ENCODE measurements at places on chromosomes 3 and 15. TPM values are rescaled to one million over a fixed set of nuclear protein-coding genes. Genes with fewer than 3 reads are reported as not detected.

Gene CFAP20DC
- not detected for total RNA-seq

DNA sequence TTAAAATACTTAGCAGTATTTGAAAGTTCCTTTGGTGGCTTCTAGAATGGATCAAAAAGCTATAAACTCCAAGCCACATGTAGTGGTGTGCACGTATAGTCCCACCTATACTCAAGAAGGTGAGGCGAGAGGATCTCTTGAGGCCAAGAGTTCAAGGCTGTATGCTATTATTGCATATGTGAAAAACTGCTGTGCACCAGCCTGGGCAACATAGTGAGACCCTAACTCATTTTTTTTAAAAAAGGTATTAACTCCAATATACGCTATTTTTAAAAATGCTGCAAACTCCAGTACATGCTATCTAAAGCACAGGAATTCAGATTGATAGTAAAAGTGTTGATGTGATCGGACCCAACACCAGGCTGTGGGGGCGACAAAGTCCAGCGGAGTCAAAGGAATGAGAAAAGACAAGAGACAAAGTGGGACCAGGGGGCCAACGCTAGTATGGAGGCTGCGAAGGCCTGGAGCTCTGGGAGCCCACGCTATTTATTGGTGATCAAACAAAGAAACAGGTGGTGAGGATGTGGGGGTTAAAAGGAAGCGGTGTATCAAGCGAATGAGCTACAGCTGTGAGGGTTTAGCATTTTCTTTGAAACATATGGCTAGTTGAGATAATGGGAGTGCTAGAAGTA lies 66.6 kb downstream of the ARIH1 start:
- peaks cover 10% of the 10 kb centered on the region for H3K36me3 ChIP-seq
- H3K27me3 ChIP-seq: no peaks in the 10 kb centered on the region
- no peak overlapping the region for H3K27ac ChIP-seq
- DNase-seq: no peak

GRCh38 chr3:32814361-32814760 lies 3.4 kb upstream of the TRIM71 start:
- no peaks in the 10 kb centered on the region for H3K4me1 ChIP-seq
- H3K4me3 ChIP-seq: no peak overlapping the region
- H3K36me3 ChIP-seq: no peaks in the 10 kb centered on the region
- DNase-seq: no peak

Gene CPLX3
- total RNA-seq: 10.8 TPM

GRCh38 chr3:18679238-18679637 lies 254.1 kb upstream of the SATB1 start:
- H3K36me3 ChIP-seq: no peaks in the 10 kb centered on the region
- H3K4me3 ChIP-seq: no peak overlapping the region
- no peak overlapping the region for H3K27ac ChIP-seq

GRCh38 chr3:65963787-65964677 lies 74.7 kb downstream of the MAGI1 start:
- H3K36me3 ChIP-seq: no peaks in the 10 kb centered on the region
- H3K4me1 ChIP-seq: no peaks in the 10 kb centered on the region
- no peak for DNase-seq
- no peaks in the 10 kb centered on the region for H3K27me3 ChIP-seq

GRCh38 chr3:186880406-186880805 lies 37.9 kb downstream of the ADIPOQ start:
- no peaks in the 10 kb centered on the region for H3K27me3 ChIP-seq
- H3K4me1 ChIP-seq: no peaks in the 10 kb centered on the region
- no peak overlapping the region for H3K4me3 ChIP-seq
- H3K36me3 ChIP-seq: no peaks in the 10 kb centered on the region
- H3K27ac ChIP-seq: no peak overlapping the region
- no peak for DNase-seq

Gene NRG4
- 1.1 TPM for total RNA-seq

DNA sequence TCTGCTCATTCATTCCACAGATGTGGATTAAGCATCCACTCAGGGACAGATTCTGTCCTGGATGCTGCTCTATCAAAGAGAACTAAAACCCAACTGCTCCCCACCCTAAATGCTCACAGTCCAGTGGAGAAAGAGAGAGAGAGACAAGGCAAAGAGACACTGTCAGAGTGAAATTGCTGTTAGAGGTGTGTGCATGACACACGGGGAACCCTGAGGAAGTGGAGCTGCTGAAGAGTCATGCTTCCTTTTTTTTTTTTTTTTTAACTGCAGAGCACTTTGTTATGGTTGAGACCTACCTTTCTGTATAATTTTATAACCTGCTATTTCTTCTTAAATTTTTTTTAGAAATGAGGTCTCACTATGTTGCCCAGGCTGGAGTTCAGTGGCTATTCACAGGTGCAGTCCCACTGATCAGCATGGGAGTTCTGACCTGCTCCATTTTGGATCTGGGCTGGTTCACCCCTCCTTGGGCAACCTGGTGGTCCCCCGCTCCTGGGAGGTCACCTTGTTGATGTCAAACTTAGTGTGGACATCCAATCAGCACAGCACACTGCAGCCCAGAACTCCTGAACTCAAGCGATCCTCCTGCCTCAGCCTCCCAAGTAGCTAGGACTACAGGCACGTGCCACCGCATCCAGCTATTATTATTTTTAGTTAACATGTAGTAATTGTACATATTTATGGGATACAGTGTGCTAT lies 18.2 kb upstream of the PSTPIP1 start:
- no peaks in the 10 kb centered on the region for H3K27me3 ChIP-seq
- H3K36me3 ChIP-seq: no peaks in the 10 kb centered on the region
- H3K4me1 ChIP-seq: peaks cover 14% of the 10 kb centered on the region
- no peak overlapping the region for H3K27ac ChIP-seq

DNA sequence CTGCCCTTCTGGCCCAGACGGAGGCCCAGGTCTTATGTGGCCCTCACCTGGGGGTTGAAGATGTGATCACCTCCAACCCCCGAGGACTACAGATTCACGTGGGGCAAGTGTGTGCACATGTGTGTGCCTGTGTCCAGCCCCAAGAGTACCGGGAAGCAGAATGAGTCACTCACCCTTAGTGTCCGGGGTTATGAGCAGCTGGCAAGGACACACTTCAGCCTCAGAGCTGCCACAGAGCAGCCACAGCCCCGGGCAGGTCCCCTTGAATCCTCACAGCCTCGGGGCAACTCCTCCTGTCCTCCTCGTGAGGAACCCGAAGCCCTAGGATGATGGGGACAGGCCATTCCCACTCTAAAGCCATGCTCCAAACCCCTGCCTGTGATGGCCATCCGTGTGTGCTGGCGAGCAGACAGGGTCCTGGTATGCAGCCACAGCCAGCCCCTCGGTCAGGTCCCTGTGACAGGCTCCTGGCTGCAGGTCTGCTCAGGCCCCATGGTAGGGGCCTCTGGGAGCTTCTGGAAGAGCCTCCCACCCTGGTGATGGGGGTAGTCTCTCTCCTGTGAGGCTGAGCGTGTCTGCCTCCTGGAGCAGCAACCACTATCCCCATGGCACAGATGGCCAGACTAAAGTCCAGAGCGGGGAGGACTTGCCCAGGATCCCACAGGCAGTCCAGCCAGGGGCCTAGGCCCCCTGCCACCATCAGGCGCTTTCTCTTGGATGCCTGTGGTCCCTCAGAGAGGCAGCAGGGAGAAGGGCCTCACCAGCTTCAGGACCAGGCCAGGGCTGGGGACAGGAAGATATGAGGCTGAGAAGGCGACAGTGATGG lies 852 bp downstream of the STAB1 start:
- DNase-seq: peak; percentile 81
- peak overlapping the region; percentile 69 for H3K27ac ChIP-seq
- no peaks in the 10 kb centered on the region for H3K4me1 ChIP-seq

Gene VIPR1
- total RNA-seq: 21.0 TPM
